Effector memory CD4-positive, alpha-beta T cell (primary cell): ENCODE measurements at places on chromosomes 12 and 14.

GRCh38 chr12:39144613-39145061, 239.2 kb upstream of the CPNE8 start:
- H3K27ac ChIP-seq = no peak overlapping the region
- no peaks in the 10 kb centered on the region for H3K27me3 ChIP-seq
- no peak overlapping the region for H3K4me3 ChIP-seq
- no peak for DNase-seq
- no peaks in the 10 kb centered on the region for H3K36me3 ChIP-seq

DNA sequence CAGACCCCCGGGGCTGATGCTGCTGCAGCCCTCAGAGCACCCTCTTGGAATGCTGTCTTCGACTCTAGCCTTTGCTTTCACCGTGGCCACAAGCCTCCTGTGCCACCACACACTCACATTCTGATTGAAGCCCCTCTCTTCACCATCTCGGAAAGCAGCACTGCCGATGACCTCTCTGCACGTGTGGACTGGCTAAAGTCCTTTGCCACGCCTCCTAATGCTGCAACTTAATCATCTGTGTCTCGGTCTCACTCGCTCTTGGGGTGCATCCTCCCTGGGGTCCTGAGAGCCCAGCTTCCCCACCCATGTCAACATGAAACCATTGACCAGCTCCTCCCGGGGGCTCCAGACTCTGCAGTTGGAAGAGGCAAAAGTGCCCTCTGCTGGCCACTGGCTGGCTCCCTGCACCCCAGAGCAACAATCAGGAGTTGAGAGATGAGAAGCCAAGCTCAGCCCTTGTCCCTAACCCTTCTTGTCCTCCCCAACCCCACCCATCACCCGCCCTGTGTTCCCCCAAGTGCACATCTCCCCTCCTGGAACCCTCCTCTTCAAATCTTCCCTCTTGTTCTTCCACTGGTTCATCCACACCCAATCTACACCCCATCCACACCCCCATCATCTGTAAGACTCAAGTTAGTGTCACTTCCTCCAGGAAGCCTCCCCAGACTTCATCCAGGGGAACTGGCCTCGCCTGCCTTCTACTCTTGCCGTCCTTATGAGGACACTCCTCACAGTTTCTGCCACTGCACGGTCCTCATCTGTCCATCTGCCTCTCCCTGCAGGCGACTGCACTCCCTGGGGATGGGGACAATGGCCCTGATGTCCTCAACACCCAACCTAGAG, 23.6 kb upstream of the FAM181A start:
- no peak overlapping the region for H3K27ac ChIP-seq
- DNase-seq = no peak
- H3K4me3 ChIP-seq = no peak overlapping the region
- no peaks in the 10 kb centered on the region for H3K4me1 ChIP-seq
- no peaks in the 10 kb centered on the region for H3K36me3 ChIP-seq

DNA sequence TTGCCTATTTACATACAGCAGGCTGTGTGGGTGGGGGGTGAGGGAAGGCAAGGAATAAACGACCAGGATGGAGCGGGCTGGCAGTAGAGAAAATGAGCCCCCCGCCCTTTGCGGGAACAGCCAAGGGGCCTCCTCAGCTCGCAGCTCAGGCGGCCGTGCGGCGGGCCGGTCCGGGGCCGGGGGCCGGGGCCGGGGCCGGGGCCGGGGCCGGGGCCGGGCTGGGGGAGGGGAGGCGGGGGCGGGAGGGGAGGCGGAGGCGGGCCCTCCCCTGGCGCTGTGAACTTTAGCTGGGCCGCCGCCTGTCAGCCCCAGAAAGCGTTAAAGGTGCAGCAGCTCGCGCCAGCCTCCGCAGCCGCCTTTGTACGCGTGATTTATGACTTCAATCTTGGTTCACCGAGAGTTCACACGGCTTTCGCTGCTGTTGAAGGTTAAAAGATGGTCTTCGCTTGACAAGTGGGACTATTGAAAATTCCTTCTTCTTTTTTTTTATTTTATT, 28.8 kb downstream of the HOXC4 start:
- no peaks in the 10 kb centered on the region for H3K36me3 ChIP-seq
- H3K27me3 ChIP-seq = no peaks in the 10 kb centered on the region
- no peak overlapping the region for H3K27ac ChIP-seq
- DNase-seq = no peak

DNA sequence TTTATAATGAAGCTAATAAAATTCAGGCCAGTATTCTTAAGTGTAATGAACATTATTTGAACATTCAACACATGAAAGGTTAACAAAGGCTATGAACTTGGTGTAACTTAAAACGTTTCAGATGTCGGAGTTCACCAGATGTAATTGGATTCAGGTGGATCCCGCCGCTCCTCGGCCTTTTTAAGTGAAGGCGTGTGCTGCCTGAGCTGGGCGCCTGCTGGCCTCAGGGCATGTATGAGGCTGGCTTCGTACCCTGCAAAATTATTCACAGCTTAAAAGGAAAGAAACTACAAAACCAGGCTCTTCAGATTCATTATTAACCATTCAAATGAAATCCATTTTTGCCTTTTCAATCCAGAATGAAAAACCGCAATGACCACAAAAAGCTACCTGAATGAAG, 69.9 kb downstream of the WIF1 start:
- no peaks in the 10 kb centered on the region for H3K27me3 ChIP-seq
- DNase-seq = no peak
- H3K27ac ChIP-seq = no peak overlapping the region
- no peaks in the 10 kb centered on the region for H3K36me3 ChIP-seq
- H3K4me3 ChIP-seq = no peak overlapping the region

- H3K36me3 ChIP-seq = no peaks in the 10 kb centered on the region
- no peaks in the 10 kb centered on the region for H3K4me1 ChIP-seq
- no peaks in the 10 kb centered on the region for H3K27me3 ChIP-seq
- no peak overlapping the region for H3K4me3 ChIP-seq
Measured at GRCh38 chr12:10941916-10942607, 3.0 kb upstream of the TAS2R14 start.

GRCh38 chr12:68242777-68243176, 10.6 kb downstream of the IL22 start:
- no peak overlapping the region for H3K27ac ChIP-seq
- no peaks in the 10 kb centered on the region for H3K36me3 ChIP-seq
- no peaks in the 10 kb centered on the region for H3K4me1 ChIP-seq
- no peaks in the 10 kb centered on the region for H3K27me3 ChIP-seq
